WERI-Rb-1 (cell line): ENCODE measurements at places on chromosomes 6 and 20.

- DNase-seq = no peak
Observed at GRCh38 chr6:131413831-131414191, 159.2 kb upstream of the ARG1 start.

DNA sequence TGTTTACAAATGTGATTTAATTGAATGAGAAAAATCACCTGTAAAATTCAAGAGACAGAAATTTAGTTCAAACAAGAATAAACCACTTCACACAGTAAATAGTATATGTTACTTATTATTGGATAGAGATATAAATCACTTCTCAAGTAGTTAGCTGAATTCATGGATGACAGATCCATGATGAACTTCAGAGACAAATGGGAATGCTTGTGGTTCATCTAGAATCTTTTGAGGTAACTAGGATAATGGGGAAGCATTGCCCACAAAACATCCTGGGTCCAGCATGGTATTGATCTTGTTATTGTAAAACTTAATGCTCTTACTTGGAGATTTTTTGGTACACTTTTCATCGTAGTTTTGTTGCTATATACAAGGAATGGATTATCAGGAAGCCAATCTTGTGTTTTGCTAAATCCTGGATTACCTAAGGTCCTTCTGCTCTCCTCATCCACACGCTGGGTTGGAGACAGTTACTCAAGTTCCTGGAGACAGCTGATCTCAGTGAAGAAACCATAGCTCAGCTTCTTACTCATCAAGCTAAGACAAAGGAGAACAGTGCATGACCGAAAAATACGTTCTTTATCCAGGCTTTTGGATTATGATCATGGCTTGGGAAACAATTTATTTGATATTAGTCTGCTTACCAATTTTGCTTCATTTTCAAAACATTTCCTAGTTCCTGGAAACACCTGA lies 142.5 kb upstream of the PREP start:
- DNase-seq = peak; percentile 46

DNA sequence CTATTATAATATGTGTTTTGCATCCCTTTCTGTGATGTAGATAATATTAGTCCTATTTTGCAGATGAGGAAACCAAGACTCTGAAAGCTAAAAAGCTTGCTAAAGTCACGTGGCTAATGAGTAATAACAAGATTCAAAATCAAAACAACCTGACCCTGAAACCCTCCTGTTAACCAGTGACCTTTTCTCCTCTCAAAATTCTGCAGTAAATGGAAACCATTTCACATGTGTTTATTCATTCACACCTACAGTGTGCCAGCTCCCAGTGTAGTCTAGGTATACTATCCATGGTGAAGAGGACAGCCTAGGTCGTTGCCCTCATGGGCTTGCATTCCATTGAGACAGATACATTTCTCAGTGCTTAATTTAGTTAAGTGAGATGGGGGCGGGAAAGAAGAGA lies 30.6 kb upstream of the PHACTR2 start:
- DNase-seq = no peak

- DNase-seq = no peak
Observed at GRCh38 chr20:19012676-19013075, 199.1 kb downstream of the SCP2D1 start.

DNA sequence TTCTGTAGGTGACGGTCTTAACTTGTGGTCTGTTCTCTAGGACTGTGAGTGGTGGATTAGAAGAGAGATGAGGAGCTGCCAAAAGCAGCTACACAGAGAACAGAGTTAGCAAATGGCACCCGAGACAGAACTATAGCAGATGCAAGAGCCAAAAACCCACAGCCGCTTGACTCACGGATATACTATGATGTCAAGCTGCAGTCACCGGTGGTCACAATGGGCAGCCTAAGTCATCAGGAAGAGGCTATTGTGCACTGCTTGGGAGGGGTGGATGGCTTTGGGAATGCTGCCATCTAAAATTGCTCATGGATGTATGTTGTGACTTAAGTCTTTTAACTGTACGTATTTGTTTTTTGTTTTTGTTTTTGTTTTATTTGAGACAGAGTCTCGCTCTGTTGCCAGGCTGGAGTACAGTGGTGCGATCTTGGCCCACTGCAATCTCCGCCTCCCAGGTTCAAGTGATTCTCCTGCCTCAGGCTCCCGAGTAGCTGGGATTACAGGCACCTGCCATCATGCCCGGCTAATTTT lies at the start of gene GTSF1L:
GTSF1L (minus strand) TSS at position 192 of the 528 bp plus-strand sequence. CDS start 308 bp downstream, outside the sequence.
- DNase-seq = no peak

DNA sequence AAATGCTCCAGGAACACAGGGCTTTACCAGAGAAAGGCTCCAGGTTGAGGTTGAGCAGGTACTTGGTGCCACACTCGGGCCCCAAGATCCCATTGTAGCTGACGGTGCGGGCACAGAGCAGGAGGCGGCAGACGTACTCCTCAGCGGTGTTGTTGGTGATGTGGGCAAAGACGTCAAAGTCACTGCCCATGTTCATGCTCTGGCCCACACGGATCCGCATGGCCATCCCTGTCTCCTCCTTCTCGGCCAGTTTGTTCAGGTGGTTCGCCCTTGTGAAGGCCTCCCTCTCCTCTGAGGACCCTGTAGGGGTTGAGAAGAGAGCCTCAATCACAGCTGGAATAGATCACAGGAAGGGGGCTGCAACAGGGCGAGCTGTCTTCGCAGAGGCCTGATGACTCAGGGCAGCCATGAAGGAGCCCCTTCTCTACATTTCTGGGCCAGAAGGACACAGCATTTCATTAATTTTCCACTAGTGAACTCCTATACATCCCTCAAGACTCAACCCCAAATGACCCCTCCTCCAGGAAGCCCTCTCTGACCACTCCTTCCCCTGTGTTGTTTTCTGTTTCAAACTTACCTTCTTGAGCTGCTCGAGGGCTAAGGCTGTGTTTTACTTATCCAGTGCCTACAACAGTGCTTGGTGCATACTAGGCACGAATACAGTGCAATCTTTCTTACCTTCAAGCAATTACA lies 26.8 kb downstream of the TGM2 start:
- DNase-seq = no peak

- peak; percentile 96 for DNase-seq
Observed at GRCh38 chr6:43769526-43770371, at the start of gene VEGFA. VEGFA (plus strand) TSS chr6:43770211.

GRCh38 chr6:111591901-111592461 lies 13.7 kb downstream of the TRAF3IP2 start:
- no peak for DNase-seq

DNA sequence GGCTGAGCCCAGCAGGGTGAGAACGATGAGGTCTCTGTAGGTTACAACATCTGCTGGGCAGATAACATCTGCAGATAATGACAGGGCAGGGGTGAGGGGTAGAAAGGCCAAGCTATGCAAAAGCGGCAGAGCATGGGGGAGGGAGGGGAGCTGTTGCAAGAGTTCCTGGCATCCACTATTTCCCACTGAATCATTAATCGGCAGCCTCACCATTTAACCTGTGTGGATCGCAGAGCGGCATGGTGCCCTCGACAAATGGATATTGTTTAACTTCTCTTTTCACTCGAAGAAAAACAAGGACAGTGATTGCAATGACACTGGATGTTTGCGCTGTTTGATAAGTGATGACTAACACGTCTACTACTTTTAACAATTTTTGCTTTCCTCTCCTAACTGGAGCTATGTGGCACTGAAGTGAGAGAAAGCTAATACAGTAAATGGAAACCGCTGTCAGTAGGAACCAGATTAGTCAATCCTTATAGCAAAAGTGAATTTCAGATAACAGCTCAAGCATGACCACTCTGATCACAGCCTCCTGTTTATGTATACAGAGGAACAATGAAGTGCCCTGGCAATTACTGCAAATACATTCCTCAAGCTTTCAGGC lies 381.5 kb downstream of the TFAP2A start:
- DNase-seq = no peak

DNA sequence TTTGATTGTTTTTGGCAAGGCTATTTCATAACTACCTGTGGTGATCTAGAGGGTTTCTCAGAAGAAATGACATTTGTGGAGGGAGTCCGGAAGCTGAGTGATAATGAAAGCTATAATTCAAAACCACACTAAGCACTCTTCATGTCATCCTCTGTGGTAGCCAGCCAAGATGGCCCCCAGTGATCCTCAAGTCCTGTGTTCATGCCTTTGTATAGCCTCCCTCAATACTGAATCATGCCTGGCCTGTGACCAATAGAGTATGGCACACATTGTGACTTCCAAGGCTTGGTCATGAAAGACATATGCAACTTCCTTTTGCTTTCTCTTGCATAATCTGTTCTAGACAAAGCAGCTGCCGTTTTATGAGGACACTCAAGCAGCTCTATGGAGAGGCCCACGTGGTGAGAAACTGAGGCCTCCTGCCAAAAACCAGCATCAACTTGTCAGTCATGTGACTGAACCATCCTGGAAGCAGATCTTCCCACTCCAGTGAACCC lies 12.8 kb upstream of the DNAAF9 start:
- no peak for DNase-seq

GRCh38 chr6:98932381-98932780 lies 15.4 kb downstream of the FBXL4 start:
- no peak for DNase-seq

DNA sequence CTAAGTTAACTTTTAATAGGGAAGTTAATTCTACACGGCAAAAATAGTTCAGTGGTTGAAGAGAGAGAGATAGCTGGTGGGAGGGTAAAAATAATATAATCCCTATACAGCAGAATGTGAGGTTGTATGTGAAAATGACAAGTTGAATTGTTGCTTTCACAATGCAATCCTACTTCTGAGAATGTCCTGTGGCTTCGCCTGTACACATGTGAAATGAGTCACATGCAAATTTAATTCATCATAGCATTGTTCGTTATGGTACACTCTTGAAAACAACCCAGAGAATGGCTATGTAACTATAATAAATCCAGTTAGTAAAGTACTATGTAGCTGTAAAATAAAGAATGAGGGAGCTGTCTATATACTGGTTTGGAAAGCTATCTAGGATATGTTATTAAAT lies 46.0 kb upstream of the HINT3 start:
- no peak for DNase-seq

DNA sequence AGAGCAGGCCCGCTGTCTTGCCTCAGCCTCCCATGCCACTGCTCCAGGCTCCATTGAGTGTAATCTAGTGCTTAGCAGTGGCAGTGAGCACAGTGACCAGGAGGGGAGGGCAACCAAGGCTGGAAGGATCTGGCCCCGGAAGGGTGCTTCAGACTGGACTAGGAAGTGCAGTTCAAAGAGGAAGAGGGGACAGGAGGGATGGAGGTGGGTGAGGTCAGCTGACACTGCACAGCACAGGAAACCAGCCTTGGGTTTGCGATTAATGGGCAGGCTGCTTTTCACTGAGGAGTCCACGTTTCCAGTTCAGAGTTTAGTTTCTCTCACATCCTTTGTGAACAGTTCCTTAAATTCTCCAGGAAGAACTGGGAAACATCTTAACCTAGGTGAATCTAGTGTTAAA lies 46.9 kb downstream of the CDS2 start:
- DNase-seq = no peak

DNA sequence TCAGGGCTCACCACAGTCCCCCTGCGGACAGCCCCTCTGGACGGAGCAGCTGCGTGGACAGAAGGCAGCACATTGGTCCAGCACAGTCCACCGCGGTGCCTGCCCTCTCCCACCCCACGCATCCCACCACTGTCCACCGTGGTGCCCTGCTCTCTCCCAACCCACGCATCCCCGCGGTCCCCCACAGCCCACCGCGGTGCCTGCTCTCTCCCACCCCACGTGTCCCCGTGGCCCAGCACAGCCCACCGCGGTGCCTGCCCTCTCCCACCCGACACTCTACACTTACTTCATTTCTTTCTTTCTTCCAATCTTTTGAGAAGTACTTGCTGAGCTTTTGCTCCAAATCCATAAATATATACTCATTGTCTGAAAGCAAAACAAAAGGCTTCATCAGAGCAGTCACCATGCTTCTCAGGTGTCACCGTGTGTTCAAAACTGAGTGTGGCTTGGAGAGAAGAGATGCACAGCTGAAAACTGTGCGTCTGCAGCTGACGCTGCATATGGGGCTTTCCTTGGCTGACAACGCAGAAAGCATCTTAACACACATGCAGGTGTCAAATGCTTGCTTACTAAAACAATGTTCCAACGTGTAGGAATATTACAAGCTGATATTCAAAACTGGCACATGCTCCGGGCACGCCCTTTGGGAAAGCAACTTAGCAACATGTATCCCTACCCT lies 11.8 kb downstream of the FRMD1 start:
- no peak for DNase-seq

- no peak for DNase-seq
Observed at GRCh38 chr6:86775893-86776292, 161.4 kb upstream of the HTR1E start.

DNA sequence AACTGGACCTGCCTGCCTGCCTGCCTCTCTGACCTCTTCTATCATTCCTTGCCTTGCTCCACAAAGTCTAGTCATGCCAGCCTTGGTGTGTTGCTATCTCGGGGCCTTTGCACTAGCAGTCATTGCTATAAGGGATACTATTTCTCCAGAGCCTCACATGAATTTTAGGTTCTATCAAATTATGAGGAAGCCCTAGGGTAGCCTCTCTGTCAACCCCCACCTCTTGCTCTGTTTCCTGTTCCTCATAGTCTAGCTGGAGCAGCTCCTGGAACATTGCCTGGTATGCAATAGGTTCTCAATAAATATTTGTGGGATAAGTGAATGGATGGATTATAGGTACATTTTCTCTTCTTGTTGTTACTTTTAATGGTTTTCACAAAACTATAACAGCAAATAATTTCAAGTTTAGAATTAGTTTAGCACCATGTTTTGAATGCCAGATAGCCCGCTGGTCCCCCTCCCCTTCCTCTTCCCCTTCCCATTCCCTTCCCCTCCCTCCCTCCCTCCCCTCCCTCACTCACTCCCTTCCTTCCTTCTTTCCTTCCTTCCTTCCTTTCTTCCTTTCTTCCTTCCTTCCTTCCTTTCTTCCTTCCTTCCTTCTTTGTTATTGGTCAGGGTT lies 46.9 kb upstream of the DTNBP1 start:
- no peak for DNase-seq

GRCh38 chr6:128415387-128415786 lies 105.0 kb downstream of the PTPRK start:
- DNase-seq = no peak

DNA sequence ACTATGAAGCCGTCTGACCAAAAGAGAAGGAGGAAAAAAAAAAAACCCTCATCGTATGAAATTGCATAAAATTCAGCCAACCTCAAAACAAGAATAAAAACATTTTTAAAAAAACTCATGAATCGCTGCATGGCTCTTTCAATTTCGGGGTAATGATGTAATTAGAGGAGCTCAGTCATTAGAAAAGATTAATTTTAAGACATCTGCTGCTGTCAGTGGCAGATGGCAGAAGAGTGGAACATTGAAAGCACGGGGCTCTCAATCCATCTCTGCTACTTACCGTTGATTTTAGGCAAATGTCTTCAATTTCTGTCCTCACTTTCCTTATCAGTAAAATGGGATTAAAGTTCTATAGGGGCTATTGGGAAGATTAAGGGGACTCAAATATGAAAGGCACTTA lies 79.1 kb downstream of the EYA2 start:
- peak; percentile 51 for DNase-seq

DNA sequence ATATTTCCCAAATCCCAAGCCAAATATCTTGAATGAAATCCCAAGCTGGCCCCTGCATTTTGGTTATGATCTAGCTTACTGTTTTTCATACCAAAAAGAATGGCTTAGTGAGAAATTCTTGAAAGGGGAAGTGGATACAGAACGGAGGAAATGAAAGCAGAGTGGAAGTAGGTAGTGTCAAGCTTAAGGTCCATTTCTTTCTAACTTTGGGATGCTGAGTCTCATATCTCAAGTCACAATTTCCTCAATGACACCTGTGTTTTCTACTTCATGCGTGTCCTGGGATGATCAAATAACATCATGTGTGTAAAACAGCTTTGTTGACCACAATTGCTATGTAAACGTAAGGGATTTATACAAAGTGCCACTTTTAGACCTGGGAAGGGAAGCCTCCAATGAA lies 238.8 kb upstream of the SLC35B3 start:
- DNase-seq = no peak
